Activated T-cell treated with anti-CD3 and anti-CD28 coated beads, Interleukin-2, amount 50 U/mL, for 72 hours (primary cell): ENCODE measurements at places on chromosomes 5 and 9.
A peak's percentile ranks its signal among the peaks of the same experiment; 100 is the strongest.

DNA sequence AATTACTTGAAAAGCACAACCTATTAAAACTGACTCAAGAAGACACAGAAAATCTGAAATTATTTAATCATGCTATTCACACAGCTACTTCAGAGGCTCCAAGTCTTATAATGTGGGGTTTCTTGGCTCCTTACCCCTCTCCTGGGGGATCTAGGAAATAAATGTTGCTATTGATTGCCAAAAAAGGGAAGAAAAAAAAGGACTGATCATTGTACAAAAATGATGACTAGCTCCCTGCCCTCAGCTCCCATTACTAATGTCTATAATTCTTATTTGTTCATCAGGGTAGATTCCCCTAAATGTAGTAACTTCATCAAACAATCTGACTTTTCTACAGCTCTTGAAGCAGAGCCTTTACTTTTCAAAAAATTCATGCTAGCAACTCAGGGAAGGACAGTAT lies 3.3 kb upstream of the SMC5 start:
- no peak for DNase-seq

DNA sequence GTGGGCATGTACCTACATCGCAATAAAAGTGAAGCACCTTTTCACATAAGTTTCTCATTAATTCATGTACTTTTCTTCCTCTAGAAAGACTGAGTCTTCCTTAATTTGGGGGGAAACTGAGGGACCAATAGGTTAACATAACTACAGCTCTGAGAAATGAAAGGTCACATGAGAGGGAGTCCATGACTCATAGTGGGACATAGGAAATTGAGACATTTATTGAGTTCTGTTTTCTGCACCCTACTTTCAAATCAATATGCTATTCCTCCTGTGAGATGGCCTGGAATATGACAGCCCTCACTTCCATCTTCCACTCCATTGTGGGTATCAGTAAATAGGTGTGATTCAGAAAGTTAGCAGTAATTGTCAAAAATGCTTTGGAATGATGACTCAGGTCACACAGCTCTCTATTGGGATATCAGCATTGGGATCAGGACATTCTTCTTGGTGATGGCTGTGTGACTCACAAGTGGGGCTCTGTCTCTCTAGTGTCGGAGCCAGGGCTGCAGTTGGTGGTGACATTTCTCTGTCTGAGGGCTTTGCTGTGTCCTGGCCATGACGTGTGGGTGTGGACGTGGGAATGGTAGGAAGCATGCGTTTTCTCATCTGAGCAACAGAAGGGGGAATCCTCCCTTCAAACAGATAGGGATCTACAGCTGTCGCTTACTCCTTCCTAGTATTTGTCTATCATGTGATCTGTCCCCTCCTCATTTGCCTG lies 125.0 kb downstream of the TRIO start:
- DNase-seq, result no peak

GRCh38 chr5:9513827-9514226 lies 32.0 kb downstream of the SEMA5A start:
- DNase-seq, result no peak

GRCh38 chr9:101629636-101630035 lies 34.9 kb upstream of the PPP3R2 start:
- DNase-seq, result no peak

DNA sequence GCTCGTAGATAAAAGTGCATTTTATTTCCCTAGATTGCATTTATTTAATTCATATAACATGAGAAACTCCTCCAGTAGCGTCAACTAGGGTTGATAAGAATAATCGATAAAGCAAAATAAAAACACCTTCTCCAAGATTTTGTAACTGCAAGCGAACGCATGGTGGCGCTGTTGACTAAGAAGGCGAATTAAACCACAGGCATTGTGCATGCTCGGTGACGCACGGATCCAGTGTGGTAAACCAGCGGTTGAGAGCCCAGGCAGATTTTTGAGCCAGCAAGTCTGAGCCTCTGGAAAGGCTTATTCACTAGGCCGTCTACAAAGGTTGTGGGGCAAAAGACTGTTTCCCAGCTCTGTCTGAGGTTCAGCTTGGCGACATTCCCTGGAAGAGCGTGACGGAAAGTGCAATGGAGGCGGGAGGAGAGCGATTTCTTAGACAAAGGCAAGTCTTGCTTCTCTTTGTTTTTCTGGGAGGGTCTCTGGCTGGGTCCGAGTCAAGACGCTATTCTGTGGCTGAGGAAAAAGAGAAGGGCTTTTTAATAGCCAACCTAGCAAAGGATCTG lies at the start of gene PCDHB3:
Gene PCDHB3, plus strand, starts transcription at position 231 of the 563 bp plus-strand sequence. Its CDS starts 177 bp downstream, at position 408.
- peak; percentile 46 for DNase-seq

GRCh38 chr9:27359763-27360162 lies 62.8 kb upstream of the EQTN start:
- no peak for DNase-seq
